ENCODE measurements at places on chromosomes 1 and 21. TPM values are rescaled to one million over a fixed set of nuclear protein-coding genes. Genes with fewer than 3 reads are reported as not detected.

GRCh38 chr1:43953361-43953760 is 6.6 kb downstream of the IPO13 start:
- H3K4me3 ChIP-seq: no peak overlapping the region
- no peak for DNase-seq
- H3K27me3 ChIP-seq: no peaks in the 10 kb centered on the region
- H3K27ac ChIP-seq: no peak overlapping the region

DNA sequence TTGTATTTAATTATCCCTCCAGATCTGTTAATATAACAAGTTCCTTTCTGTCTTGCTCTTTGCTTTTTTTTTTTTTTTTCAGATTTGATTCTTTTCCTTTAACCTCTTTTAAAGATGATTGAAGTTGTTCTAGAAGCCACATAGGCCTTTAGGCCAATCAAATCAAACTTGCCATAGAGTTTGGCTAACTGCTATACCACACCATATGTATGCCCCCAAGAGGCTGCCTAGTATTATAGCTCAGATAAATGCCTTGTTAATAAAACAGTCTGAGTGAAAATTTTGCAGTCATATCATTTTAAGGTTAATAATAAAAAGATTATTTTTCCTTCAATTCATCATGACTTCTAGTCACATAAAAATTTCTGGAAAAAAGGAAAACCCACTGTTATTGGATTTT is 696.0 kb upstream of the CHRM3 start:
- H3K27ac ChIP-seq: no peak overlapping the region
- H3K4me3 ChIP-seq: no peak overlapping the region
- no peak for DNase-seq
- no peaks in the 10 kb centered on the region for H3K27me3 ChIP-seq

DNA sequence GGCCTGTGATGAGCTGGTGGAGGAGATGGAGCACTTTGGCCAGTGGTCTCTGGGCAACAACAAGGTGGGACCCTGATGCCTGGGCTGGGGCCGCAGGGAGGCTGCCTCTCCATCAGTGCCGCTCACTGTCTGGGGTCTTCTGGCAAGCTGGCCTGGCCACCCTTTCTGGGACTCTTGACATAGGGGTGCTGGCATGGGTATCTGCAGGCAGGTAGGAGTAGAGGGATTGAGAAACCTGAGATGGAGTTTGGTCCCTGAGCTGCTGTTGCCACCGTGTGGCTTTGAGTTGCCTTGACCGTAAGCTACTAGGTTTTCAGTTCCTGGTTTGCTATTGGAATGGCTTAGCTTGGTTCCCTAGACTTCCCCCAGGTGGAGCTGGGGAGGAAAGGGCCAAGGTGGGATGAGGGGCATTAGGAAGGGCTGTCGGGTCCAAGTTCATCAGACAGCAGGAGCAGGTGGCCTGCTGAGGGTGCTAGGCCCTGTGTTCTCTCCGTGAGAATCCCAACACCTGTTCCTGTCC is 13.2 kb upstream of the MFN2 start:
- no peak for DNase-seq
- no peak overlapping the region for H3K4me3 ChIP-seq
- H3K36me3 ChIP-seq: peaks cover 65% of the 10 kb centered on the region
- no peaks in the 10 kb centered on the region for H3K4me1 ChIP-seq

- peaks cover 8% of the 10 kb centered on the region for H3K4me1 ChIP-seq
- no peak overlapping the region for H3K4me3 ChIP-seq
- no peak for DNase-seq
- H3K27me3 ChIP-seq: no peaks in the 10 kb centered on the region
- no peaks in the 10 kb centered on the region for H3K36me3 ChIP-seq
These were observed 45.7 kb downstream of the MIS18A start for GRCh38 chr21:32233055-32233546.

Gene DESI2
- total RNA-seq: 85.8 TPM

Gene RUNX3
- total RNA-seq: 7.3 TPM

Gene LYPD8
- total RNA-seq: not detected

DNA sequence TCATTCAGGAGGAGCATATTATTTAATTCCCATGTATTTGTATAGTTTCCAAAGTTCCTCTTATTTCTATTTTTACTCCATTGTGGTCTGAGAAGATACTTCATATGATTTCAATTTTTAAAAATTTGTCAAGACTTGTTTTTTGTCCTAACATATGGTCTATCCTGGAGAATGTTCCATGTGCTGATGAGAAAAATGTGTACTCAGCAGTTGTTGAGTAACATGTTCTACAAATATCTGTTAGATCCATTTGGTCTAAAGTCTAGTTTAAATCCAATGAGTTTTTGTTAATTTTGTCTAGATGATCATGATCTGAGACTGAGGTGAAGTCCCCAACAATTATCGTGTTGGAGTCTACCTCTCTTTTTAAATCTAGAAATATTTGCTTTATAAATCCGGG is 14.5 kb downstream of the PSMG1 start:
- no peak overlapping the region for H3K4me3 ChIP-seq
- H3K4me1 ChIP-seq: no peaks in the 10 kb centered on the region
- no peak for DNase-seq
- peaks cover 24% of the 10 kb centered on the region for H3K36me3 ChIP-seq
- no peaks in the 10 kb centered on the region for H3K27me3 ChIP-seq

GRCh38 chr21:35208810-35209517 is 159.9 kb upstream of the RUNX1 start:
- H3K27ac ChIP-seq: peak overlapping the region; percentile 75
- H3K4me1 ChIP-seq: peaks cover 52% of the 10 kb centered on the region
- no peaks in the 10 kb centered on the region for H3K27me3 ChIP-seq
- no peak overlapping the region for H3K4me3 ChIP-seq

- H3K36me3 ChIP-seq: no peaks in the 10 kb centered on the region
- H3K27ac ChIP-seq: no peak overlapping the region
- no peak overlapping the region for H3K4me3 ChIP-seq
- no peak for DNase-seq
These were observed 27.0 kb upstream of the FMO2 start for GRCh38 chr1:171158096-171158495.

All from SJSA1 (cell line).